Lung (tissue), 17 donors: ENCODE measurements at places on chromosomes 2 and 18. TPM values are rescaled to one million over a fixed set of nuclear protein-coding genes. Genes with fewer than 3 reads are reported as not detected.
A peak's percentile ranks its signal among the peaks of the same experiment; 100 is the strongest.

Gene HRH4
- 0.89 TPM for total RNA-seq

- DNase-seq: no peak
- peaks cover 7% of the 10 kb centered on the region for H3K4me1 ChIP-seq
- no peak overlapping the region for H3K27ac ChIP-seq
- H3K36me3 ChIP-seq: peaks cover 30% of the 10 kb centered on the region
These were observed 51.0 kb downstream of the COX7A2L start for GRCh38 chr2:42310007-42310515.

GRCh38 chr2:235766278-235766677, 272.4 kb downstream of the AGAP1 start:
- H3K4me1 ChIP-seq: no peaks in the 10 kb centered on the region
- H3K27me3 ChIP-seq: no peaks in the 10 kb centered on the region
- no peak overlapping the region for H3K4me3 ChIP-seq
- no peaks in the 10 kb centered on the region for H3K36me3 ChIP-seq

- H3K36me3 ChIP-seq: no peaks in the 10 kb centered on the region
- H3K27me3 ChIP-seq: peaks cover 37% of the 10 kb centered on the region
- H3K4me3 ChIP-seq: peak overlapping the region; percentile 62
- peak; percentile 21 for DNase-seq
- H3K27ac ChIP-seq: peak overlapping the region; percentile 75
These were observed 1.4 kb downstream of the CCDC85A start for GRCh38 chr2:56185101-56185581.

DNA sequence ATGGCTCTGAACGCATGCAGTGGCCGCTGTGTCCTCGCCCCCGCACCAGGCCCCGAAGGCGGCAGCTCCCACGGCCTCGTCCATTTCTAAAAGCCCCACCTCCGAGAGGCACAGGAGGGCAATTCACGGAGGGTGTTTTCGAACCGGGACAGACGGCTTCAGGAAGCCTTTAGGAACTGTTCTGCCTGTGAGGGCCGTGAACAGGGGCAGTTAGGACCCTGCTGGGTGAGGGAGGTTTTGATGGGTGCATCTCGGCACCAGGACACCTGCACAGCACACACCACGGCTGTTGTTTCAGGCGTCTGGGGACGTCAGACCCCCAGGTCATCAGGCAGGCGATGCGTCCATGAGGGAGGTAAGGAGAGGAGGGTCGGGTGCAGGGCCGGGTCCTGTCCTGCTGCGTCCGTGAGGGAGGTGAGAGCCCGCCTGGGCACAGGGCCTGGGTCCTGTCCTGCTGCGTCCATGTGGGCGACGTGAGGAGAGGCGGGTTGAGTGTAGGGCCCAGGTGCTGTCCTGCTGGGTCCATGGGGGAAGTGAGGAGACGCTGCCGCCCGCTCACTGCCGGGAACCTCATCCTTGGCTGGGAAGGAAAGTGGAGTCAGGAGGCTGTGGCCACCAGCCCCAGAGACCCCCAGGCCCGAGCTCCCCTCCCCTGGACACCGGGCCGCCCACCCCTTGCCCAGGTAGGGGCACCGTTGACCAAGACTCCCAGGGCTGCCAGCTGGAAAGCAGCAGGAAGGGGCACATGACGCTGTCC, 25.5 kb upstream of the KCNG2 start:
- H3K4me3 ChIP-seq: no peak overlapping the region
- H3K27ac ChIP-seq: no peak overlapping the region
- DNase-seq: no peak
- H3K36me3 ChIP-seq: no peaks in the 10 kb centered on the region

DNA sequence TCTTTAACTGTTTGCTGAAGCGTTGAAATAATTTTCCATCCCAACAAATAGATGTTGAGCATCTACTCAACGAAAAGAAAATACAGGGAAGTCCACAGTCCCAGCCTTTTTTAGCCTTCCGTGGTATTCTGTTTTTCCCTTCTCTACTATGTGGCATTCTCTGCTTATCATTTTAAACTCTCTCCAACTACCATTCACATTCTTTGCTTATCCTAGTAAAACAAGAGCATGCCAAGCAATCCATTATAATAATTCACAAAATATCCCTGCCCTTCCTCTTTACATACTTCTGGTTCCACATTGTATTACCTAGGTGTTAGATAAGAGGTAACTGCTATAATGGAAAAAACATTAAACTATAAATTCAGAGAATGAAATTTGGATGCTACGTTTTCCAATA, 1.6 kb upstream of the SESTD1 start:
- H3K4me3 ChIP-seq: no peak overlapping the region
- H3K27me3 ChIP-seq: no peaks in the 10 kb centered on the region
- no peaks in the 10 kb centered on the region for H3K36me3 ChIP-seq

Gene SPEG
- total RNA-seq: 15.6 TPM

- no peak overlapping the region for H3K4me3 ChIP-seq
- no peaks in the 10 kb centered on the region for H3K36me3 ChIP-seq
- H3K27me3 ChIP-seq: no peaks in the 10 kb centered on the region
- DNase-seq: peak; percentile 28
- no peaks in the 10 kb centered on the region for H3K4me1 ChIP-seq
These were observed 95.7 kb upstream of the POU3F3 start for GRCh38 chr2:104758199-104758620.

GRCh38 chr2:148049284-148049683, 28.4 kb downstream of the MBD5 start:
- H3K4me1 ChIP-seq: no peaks in the 10 kb centered on the region
- H3K27me3 ChIP-seq: no peaks in the 10 kb centered on the region
- no peak for DNase-seq
- H3K27ac ChIP-seq: no peak overlapping the region
- H3K4me3 ChIP-seq: no peak overlapping the region
